Activated T-helper 2 cell treated with anti-CD3 and anti-CD28 coated beads, Interferon-gamma antibody, Interleukin-2, Interleukin-4, amounts not matched to agents 10 μg/mL and 5 μg/mL and 100 μg/mL, durations not matched to agents 14 hours and 24 hours and 36 hours (primary cell): ENCODE measurements at places on chromosomes 16 and 17.

DNA sequence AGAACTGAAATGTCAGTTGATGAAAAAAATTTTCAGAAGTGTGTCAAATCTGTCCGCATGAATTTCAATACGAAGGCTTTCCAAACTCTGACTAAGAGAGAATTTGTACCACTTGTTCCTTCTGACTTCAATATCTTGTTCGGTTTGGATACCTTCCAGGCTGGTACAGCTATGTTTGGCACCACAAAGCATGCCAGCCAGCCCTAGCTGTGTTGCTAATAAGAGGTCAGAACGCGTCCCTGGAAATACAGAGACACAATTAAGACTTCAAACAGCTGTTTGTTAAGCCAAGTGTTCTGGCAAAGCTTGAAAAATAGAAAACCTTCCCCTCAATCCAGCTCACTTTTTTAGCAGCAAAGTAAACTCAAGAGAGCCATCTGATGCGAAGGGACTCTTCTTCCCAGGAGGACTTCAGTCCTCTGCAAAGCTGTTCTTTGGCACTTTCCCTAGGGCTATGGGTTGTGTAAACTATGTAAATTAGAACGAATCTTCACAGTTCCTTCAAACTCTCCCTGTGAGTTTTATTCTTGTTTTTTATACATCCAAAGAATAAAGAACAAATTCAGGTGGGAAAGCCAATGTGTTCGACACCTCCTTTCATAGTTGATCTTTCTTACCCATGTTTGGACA lies 35.1 kb downstream of the GRB2 start:
- no peak for DNase-seq

- DNase-seq = no peak
Measured at GRCh38 chr17:58541249-58541648, 26.8 kb upstream of the MTMR4 start.

DNA sequence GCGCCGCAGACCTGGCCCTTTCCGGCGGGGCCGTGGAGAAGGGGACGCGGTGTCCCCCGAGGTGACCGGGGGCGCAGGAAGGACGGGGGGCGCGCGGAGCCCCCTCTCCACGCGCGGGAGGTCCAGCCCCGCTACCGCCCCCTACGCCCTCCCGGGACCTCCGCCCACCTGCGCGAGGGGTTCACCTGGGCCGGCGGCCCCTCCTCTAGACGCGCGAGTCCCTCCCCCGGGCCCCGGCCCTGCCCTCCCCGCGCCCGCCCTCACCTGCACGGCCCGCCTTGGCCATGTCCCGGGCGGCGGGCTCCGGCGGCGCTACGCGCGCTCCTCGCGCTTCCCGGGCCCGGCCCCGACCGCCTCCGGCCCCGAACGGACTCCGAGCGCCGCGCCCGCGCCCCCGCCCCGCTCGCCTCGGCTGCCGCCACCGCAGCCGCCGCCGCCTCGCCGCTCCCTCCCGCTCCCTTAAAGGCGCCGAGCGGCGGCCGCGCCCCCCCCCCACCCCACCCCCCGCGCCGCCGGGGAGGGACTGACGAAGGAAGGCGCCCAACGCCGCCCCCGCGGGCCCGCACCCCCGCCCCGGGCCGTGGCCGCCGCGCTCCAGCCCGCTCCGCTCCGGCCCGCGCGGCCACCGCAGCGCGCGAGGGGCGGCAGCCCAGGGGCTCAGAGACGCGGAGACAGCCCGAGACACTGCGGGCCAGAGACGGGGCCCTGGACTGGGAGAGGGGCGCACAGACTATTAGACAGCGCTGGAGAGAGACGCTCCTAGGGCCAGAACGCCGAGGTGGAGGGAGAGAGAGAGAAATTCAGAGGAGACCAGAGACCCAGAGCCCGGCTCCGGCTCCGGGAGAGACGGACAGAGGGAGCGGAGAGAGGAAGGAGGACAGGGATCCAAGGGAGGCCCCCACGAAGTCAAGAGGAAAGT lies at the start of gene PITPNM3:
PITPNM3 (minus strand) TSS at position 435 of the 919 bp plus-strand sequence; CDS start at position 286, 149 bp downstream.
- DNase-seq = no peak

DNA sequence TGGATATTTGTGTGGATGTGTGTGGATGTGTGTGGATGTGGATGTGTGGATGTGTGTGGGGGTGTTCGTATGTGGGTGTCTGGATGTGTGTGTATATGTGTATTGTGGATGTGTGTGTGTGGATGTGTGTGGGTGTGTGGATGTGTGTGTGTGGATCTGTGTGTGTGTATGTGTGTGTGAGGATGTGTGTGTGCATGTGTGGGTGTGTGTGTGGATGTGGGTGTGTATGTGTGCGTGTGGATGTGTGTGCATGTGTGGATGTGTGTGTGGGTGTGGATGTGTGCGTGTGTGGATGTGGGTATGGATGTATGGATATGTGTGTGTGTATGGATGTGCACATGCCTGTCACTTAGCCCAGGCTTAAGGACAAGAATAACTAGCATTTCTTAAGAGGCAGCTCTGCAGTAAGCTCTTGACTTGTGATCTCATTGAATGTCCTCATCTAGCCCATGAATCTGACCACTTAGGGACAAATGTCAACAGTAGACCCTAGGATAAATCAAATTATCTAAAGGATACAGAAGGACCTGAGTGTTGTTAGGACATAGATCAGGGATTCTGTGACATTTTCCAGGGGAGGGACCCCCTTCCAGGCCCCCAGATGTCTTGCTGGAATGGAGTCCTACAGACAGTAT lies 83.5 kb downstream of the BMERB1 start:
- DNase-seq = no peak

- no peak for DNase-seq
Measured at GRCh38 chr17:33049781-33050414, 58.3 kb downstream of the SPACA3 start.

DNA sequence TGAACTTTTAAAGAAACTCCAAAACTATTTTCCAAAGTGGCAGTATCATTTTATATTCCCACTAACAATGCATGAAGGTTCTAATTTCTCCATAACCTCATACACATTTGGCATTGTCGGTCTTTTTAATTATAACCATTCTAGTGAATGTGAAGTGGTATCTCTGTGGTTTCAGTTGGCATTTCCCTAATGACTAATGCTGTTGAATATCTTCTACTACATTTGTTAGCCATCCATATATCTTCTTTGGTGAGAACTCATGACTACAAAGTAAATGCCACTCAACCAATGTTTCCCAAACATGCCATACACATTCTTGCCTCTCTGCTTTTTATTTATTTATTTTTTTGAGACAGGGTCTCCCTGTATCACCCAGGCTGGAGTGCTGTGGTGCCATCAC lies 31.7 kb upstream of the TAOK1 start:
- DNase-seq = no peak

- peak; percentile 26 for DNase-seq
Measured at GRCh38 chr16:24729951-24730815, 732 bp downstream of the TNRC6A start.

DNA sequence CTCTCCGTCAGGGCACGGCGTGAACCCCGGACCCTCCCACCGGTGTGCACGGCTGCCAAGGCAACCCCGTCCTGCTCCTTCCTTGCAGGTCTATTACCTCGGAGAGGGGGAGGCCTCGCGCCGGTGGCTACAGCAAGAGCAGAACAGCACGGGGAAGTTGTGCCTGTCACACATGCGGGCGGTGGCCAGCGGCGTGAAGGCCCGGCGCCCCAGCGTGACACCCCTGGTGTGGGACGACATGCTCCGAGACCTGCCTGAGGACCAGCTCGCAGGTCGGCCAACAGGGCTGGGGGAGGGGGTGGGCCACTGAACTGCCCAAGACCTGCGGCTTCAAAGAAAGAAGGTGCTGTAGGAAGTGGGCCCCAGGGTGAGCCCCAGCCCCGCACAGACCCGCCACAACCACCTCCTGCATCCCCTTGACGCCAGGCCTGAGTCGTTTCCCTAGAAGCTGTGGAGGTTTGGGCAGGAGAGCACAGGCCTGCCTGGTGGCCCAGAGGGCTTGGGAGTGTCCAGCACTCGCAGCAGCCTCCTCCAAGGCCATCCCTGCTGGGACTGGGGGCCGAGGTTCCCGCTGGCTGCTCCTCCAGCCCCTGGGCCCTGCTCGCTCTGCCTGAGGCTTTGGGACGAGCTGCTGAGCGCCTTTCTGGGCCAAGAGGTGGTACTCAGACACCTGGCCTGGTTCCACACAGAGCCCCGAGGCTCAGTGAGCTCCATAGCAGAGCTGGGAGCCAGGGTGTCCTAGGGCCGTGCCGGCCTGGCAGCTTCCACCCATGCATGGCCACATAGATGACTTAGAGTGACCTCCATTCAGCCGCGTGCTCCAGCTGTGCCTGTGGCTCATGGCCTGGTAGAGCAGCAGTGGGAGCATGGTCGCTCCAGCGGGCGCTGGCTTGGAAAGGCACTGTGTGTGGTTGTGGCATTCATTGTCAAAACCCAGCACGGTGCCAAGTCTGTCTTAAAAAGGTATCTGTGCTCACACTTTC lies 14.7 kb downstream of the CYBC1 start:
- no peak for DNase-seq
